ENCODE measurements at places on chromosomes 5 and 9. TPM values are rescaled to one million over a fixed set of nuclear protein-coding genes. Genes with fewer than 3 reads are reported as not detected.

DNA sequence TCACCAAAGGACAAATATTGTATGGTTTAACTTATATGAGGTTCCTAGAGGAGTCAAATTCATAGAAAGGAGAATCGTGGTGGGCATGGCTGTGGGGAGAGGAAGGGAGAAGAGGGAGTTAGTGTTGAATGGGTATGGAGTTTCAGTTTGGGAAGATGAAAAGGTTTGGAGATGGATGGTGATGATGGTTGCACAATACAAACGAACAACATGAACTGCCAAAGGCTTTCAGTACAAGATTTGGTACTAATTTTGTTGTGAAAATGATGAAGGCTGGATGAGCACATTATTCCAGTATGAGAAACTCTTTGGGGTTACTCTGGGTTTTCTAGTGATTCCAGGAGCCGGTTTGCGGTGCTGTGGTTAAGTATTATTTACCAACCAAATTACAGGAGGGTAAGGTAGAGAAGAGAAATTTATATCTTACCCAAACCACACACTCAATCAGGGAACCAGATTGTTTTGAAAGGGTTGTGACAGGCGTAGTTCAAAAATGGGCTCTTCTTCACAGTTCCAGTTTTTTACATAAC lies 112.0 kb upstream of the TBC1D2 start:
- no peak for DNase-seq
- H3K4me3 ChIP-seq: no peak overlapping the region
- H3K27me3 ChIP-seq: no peaks in the 10 kb centered on the region
- no peaks in the 10 kb centered on the region for H3K4me1 ChIP-seq

Gene FIBCD1
- 1.8 TPM for total RNA-seq

- peaks cover 24% of the 10 kb centered on the region for H3K27me3 ChIP-seq
- no peak for DNase-seq
- no peak overlapping the region for H3K27ac ChIP-seq
- peak overlapping the region; percentile 74 for H3K4me3 ChIP-seq
Measured at GRCh38 chr5:76401801-76402250, 1.3 kb upstream of the IQGAP2 start.

Gene PCDHGA8
- total RNA-seq: 2.3 TPM

DNA sequence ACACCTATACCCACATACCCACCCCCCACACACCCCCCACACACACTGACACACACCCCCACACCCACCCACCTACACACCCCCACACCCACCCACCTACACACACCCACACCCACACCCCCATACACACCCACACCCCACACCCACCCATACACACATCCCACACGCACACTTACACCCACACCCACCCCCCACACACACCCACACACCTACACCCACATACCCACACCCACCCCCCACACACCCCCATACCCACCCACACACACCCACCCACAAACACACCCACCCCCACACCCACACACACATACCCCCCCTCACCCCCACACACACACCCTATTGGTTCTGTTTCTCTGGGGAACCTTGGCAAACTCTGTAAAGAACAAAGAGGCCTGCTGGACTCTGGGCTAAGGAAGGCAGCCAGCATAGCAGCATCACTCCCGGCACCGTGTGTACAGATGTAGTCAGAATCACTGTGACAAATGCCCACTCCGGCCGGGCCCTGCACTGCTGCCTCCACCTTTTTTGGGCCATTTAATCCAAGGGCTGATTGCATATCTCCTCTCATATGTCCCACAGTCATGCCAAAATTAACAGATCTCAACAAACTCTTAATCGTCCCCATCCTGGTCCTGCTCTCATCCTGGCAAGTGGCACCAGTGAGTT lies 42.3 kb downstream of the COL23A1 start:
- peaks cover 46% of the 10 kb centered on the region for H3K27me3 ChIP-seq
- H3K4me1 ChIP-seq: peaks cover 6% of the 10 kb centered on the region
- no peak overlapping the region for H3K27ac ChIP-seq
- no peaks in the 10 kb centered on the region for H3K36me3 ChIP-seq
